Ureter (tissue), 1 donor: ENCODE measurements at places on chromosomes 13 and 19. TPM values are rescaled to one million over a fixed set of nuclear protein-coding genes. Genes with fewer than 3 reads are reported as not detected.

GRCh38 chr19:54191811-54192453, 824 bp downstream of the TSEN34 start:
- no peak for DNase-seq

- no peak for DNase-seq
Observed at GRCh38 chr19:54551293-54551692, 22.3 kb upstream of the LILRA2 start.

DNA sequence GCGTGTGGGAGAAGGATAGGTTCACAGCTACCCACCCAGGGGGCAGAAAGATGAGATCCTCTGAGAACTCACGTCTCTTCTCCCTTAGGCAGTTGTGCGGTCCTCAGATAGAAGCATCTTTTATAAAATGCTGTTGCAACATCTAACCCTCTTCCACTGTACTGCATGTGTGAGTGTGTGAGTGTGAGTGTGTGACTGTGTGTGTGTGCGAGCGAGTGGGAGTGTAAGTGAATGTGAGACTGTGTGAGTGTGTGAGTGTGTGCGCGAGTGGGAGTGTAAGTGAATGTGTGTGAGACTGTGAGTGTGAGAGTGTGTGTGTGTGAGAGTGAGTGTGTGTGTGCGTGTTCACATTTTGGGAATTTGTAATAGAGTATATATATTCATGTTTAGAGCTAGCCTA, 55.6 kb upstream of the F7 start:
- DNase-seq = no peak

DNA sequence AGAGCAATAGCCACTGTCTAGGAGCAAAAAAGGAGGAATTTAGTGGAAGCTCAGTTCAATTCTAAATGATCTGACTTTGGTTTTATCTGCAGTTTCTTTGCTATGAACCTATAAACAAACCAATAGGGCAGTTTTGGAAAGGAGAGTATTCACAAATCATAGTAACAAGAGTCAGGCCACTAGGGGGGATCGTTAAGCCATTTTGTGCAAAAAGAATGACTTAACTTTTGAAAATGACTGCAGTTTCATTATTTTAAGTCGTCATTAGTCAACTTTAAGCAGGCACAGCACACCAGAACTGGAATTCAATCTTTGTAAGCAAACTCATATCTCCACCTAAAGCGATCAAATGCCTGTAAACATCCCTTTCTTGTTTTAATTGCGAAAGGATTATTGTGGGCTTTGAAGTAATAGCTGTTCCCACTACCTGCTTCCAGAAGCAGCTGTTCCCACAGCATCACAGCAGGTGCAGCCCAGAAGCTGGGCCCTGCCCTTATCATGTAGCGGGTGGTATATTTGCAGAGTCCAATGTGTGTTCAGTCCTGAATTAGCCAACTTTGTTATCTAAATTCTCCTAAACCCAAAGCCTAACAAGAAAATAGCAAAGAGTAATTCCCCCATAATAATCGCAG, 51.5 kb downstream of the SOX21 start:
- DNase-seq = no peak

DNA sequence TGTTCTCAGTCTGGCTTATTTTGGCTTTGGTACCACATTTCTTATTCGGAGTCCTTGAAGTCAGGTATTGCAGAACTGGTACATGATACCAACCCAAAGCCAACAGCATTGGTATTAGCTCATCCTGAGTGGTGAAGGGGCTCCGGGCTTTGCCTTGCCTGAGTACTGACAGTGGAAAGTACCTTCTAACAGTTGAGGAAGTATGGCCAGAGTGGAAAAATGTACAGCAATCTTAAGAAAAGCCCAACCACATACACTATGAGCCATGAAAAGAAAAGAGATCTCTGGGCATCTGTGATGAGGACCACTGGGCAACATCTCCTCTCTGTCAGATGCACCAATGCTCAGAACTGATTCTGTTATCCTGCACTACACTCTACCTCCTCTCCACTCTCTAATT, 8.3 kb downstream of the LCP1 start:
- no peak for DNase-seq

- no peak for DNase-seq
Observed at GRCh38 chr13:112454648-112455334, 78.6 kb downstream of the SPACA7 start.

DNA sequence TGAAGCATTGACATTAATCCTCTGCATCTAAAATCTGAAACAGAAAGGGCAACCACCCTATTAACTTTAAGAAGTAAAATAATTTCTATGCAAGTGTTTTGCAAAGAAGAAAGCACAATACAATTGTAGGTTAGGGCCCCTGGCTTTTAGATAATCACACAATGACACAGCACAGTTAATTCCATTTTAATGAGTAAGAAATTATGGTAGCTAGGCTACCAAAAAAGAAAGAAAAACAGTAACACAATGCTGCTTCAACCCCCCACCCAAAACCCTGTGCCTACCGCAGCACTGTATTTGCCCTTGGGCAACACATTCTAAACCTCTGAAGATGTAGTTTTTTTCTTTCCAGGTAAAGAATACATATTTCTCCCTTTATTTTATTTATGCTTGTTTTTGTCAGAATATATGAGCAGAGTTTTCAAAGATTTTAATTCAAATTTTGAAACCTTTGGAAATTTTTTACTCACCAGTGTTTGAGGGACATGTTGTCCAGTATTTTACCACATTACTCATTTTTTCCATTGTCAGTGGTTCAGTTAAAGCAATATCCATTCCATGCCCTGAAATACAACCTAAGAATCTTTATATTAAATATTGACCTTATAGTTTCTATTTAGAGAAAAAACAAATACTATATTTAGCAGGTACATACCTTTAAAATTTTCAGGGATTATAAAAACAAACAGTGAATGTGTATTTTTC, 21.1 kb downstream of the SOHLH2 start:
- DNase-seq = no peak

DNA sequence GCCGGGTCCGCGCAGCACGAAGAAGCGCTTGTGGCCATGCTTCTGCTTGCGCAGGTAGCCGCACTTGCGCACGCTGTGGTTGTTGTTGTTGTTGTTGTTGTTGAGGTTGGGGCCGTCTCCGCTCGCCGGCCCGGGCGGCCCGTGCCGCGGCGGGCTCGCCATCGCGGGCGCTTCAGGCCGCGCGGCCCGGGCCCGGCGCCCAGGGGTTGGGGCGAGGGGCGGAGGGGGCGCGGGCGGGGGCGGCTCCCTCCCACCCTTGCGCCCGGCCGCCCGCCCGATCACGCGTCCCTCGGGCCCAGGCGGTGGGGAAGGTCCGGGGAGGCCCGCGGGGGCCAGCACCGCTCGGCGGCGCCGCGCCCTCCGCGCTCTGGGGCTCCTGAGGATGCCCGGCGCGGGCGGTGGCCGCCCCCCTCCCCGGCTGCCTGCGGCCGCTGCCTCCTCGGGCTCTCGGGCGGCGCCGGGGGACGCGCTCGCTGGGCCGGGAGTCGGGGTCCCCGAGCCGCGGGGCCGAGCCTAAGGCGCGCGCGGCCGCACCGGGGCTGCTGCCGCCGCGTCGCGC, 412 bp downstream of the IRS2 start:
- no peak for DNase-seq

GRCh38 chr13:103405297-103405696, 339.1 kb upstream of the SLC10A2 start:
- no peak for DNase-seq

DNA sequence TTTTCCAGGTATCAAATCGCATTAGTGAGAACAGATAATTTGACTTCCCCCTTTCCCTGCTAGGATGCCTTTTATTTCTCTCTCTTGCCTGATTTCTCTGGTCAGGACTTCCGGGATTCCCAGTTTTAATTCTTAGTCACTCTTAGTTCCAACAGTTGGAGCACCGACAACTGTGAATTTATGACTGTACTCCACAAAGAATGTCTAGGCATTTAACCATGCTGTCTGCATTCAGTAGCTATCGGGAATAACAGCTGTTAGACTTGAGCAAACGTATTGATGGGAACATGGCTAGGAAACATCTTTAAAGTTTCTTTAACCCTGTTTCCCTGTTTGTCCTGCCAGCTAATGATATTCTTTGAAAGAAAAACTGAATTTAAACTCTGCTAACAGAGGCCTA, 14.1 kb upstream of the SPACA7 start:
- no peak for DNase-seq

GRCh38 chr13:32047793-32048192, 16.2 kb downstream of the FRY start:
- no peak for DNase-seq

GRCh38 chr13:44498502-44498901, 77.6 kb downstream of the TSC22D1 start:
- no peak for DNase-seq

- DNase-seq = no peak
Observed at GRCh38 chr13:84077271-84077670, 195.0 kb upstream of the SLITRK1 start.

DNA sequence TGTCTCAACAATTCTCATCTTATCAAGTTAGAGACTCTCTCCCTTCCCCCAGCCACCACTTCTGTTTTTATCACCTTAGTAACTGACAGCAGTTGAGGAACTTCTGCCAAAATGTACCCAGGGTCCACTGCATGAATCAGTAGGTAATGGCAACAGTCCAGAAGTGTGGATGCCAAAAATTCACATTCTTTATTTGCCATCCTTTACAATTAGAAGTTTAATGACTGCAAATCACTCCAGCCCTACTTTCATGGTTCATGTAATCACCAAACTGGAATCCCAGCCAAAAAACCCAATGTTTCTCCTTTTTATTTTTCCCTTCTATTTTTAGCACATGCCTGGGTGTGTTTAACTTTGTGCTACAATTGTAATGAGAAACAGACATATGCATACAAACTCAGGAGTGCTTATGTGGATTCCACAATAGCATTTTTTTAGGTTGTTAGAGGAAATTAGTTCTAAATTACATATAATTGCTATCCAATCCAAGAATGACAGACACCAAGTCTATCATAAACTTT, 243.5 kb downstream of the RGCC start:
- DNase-seq = no peak

DNA sequence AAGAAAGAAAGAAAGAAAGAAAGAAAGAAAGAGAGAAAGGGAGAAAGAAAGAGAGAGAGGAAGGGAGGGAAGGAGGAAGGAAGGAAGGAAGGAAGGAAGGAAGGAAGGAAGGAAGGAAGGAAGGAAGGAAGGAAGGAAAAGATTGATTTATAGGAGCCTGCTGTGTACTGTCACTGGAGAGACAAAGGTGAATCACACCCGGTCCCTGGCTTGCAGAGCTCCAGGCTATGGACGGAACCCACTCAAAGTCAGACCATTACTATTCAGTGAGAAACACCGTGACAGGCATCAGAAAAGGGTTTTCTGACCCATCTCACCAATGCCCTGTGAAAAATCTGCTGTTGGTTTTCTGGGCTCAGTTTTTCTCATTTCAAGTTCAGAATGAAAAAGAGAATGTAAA, 7.3 kb upstream of the CEACAM6 start:
- no peak for DNase-seq

- peak; percentile 46 for DNase-seq
Observed at GRCh38 chr13:45833663-45834375, 17.7 kb downstream of the SIAH3 start.

- DNase-seq = peak; percentile 70
Observed at GRCh38 chr19:57103573-57104277, 16.1 kb upstream of the USP29 start.

DNA sequence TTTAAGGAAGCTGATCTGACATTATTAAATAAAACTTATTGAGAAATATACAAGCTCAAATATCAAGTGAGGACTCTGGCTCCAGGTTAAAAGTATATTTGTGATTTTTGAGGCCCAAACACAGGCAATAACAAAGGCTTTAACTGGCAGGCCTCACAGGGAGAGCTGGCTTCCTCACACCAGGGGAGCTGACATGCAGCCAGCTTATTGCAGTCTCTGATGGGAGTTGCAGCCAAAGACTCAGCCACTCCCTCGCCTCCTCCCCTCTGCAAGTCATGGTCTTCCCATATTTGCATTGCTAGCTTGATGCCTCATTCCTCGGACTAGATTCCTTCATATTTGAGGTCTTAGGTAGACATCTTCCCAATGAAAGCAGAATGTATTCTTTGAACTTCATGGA, 647.1 kb upstream of the SLITRK6 start:
- no peak for DNase-seq

DNA sequence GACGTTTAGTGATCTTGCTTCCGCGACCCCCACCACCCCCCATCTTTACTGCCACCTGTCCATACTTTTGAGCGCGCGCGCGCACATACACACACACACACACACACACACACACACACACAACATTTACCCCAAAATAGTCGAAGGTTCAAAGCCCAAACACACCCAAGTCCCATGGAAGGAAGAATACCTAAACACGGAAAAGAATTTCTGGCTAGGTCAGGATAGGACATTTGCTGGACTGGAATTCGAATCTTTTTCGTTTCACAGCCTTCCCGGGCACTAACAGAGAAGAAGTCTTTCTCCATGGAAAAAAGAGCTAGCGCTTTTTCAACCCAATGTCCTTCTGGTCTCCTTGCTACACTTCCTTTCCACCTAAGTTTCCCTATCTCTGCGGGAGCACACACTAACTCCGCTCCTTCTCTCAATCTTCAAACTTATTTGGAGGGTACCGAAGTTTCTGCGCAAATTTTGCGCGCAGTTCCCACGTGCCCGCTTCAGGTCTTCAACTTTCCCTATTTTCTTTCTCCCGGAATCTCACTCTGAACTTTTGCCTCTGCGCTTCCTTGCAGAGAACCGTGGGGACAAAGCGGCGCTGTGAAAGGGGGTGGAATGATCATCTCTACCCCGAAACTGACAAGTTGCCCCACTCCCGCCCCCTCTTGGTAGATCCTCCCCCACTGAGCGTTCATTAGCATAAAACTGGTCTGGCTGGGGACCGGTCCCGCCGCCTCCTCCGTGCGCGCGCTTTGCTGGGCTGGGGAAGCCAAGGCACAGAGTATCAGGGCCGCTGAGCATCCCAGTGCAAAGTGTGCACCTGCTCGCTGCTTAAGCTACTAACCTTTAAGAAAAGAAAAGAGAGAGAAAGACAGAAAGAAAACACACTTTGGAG, 2.7 kb downstream of the DACH1 start:
- peak; percentile 74 for DNase-seq

The F2RL3 gene
- total RNA-seq = 2.6 TPM

The UPK1A gene
- total RNA-seq = 631 TPM

The SULT2A1 gene
- 0.75 TPM for total RNA-seq

The VSIG10L gene
- total RNA-seq = 2.1 TPM

The ERICH4 gene
- total RNA-seq = not detected

The TMPRSS9 gene
- not detected for total RNA-seq

The STOML3 gene
- total RNA-seq = not detected

The ZNF575 gene
- total RNA-seq = 2.1 TPM

The IGFLR1 gene
- total RNA-seq = 14.7 TPM

The CEACAM5 gene
- 0.36 TPM for total RNA-seq

The FFAR3 gene
- total RNA-seq = not detected

The GAS6 gene
- total RNA-seq = 68.1 TPM

The CEACAM20 gene
- total RNA-seq = not detected

The OR1I1 gene
- total RNA-seq = not detected
